Esophagus mucosa (tissue), 1 donor: ENCODE measurements at places on chromosomes 7 and 10. TPM values are rescaled to one million over a fixed set of nuclear protein-coding genes. Genes with fewer than 3 reads are reported as not detected.

GRCh38 chr10:42754155-42755027 lies 28.2 kb upstream of the BMS1 start:
- ATAC-seq: peak; percentile 34

DNA sequence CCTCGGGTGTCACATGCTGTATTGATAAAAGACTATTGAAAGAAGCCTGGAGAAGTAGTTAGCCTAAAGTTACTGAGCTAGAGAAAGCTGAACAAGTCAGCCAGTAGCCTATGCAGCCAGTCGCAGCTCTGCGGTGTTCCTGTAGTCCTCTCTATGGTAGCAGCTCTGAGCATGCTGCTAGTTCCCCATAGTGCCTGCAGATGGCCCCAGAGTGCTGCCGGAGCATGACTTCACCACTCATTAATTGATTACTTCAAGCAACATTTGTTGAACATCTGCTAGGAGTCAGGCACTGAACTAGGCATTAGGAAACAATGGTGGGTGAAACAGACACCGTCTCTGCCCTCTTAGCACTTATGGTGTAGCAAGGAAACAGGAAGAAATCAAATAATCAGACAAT lies 422.7 kb downstream of the SORCS3 start:
- ATAC-seq: no peak

DNA sequence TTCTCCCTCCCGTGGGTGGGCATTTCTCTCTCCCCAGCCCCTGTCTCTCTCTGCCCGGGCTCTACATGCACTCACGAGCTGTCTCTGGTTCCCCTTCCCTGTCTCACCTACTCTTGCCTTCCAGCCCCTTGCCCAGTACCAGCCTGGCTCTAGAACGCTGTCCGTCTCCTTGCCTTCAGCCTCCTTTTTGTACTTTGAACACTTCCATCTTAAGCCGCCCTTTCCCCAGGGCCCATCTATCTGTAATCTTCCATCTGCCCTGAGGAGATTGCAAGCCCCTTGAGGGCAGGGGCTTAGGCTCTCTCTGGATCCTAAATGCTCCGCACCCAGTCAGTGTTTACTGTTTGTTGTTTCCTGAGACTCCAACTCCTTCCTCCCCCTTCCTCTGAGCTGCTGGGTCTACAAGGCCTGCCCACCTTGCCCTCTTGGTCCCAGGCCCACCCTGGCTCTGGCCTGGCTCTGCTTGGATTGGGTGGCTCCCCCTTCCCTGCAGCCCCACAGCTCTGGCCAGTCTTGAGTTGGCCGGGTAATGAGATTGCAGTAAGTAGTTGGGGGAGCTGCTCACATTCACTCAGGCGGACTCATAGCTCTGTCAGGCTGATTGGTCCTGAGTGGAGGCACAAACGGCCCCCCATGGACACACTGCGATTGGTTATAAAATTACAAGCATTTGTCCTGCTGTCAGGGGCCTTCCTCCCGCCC lies 28.3 kb downstream of the POLL start:
- no peak for ATAC-seq

The KCNIP2 gene
- 0.84 TPM for total RNA-seq

DNA sequence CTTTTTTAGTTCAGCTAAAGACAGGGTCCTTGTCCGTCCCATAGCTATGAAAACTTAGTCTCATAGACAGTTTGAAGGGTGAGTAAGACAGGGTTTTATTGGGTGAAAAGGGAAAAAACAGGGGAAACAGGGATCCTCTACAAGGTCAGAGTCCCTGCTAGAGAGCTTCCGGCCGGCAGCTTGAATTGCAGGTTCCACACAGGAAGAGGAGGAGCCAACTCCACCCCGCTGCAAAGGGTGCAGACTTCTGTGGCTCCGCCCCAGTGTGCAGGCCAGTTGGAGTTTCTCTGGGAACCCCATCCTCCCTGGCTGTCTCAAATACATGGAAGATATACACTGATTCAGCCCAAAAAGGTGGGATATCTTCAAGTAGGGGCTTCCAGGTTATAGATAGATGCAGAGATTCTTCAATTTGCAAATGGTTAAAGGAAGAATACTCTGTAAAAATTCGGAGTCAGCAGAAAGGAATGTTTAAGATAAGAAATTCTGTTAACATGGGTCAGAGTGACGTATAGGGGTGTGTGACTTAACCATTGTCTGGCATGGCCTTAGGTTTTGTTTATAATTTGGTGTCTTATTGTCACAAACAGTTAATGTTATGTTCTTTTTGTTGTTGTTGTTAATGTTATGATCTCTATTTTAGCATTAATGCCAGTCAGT lies 34.6 kb upstream of the HECW1 start:
- no peak for ATAC-seq

- no peak for ATAC-seq
These were observed 722 bp downstream of the AGR2 start for GRCh38 chr7:16803881-16804673.

DNA sequence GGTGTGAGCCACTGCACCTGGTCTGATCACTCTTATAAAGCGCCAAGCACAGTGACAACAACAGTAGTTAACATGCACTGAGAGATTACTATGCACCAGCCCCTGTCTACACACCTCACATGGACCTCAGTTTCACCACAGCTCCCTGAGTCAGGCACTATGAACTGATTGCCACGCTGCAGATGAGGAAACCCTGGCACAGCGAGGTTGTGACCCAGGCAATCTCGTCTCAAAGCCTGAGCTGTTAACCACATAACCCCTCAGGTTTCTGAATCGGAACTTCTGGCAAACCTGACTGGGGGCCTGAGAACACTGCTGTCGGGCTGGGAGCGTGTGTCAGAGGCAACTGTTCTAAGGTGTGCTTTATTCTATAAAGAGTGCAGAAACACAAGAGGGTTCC lies 150.8 kb downstream of the RNF216 start:
- ATAC-seq: peak; percentile 83

GRCh38 chr10:51031950-51032349 lies 42.3 kb upstream of the PRKG1 start:
- ATAC-seq: no peak
